ENCODE measurements at places on chromosomes 7 and 10.

DNA sequence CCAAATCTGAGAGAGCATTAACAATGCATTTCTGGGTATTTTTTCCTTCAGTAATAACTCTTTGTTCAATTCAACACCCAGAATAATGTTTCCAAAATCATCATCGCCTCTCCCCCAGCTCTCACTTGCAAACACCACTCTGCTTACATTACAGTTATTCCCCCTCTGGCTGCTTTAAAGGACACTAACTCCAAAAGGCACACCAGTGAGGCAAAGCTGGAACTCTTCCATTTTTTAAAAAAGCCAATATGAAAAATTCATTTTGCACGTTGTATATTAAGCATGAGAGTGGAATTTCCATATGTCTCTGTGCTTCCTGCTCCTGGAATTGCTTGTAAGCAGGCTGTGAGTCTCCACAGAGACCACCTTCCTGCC, 91.3 kb upstream of the C1QL3 start:
- no peak for DNase-seq

GRCh38 chr10:97531401-97531986, 32.8 kb downstream of the UBTD1 start:
- DNase-seq = no peak

DNA sequence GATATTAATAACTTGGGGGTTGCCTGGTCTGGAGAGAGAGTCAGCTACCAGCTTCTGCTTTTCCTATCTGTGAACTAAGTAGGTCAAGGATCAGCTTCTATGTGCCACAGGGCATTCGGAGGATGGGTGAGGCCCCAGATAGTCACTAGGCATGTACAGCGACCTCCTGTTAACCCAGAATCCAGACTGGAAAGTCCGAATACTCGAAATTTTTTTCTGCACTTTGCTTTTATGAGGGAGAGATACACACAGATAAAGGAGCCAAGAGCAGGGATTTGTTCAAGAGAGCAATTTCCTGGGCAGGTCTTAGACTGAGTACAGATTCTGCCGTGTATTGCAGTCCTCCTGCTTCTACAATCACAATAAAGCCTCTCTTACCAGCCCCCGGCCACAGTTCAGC, 54.2 kb downstream of the EMX2 start:
- DNase-seq = no peak

DNA sequence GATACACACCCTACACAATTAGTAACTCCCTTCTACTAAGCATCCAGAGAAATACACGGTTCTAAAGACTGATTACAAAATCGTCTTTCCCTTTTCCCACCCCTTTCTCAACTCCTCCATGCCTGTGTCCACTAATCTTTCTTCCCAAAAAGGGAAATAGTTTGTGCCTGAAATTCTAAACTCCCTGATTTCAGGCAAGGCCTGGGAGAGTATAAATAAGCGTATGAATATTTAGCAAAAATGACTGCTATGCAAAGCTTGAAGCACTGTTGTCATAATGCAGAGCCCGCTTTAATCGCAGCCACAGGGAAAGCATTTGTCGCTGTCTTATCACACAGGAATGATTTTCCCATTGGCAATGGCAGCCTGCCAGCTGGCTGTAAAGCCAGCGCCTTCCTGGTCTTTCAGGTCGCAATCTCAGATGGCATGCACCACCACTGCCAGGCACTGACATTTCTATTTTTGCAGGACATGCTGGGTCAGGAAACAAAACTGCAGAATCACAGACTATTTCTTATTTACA, 142.9 kb upstream of the PCGF5 start:
- no peak for DNase-seq

GRCh38 chr7:5557920-5558401, 134.3 kb upstream of the TNRC18 start:
- peak; percentile 28 for DNase-seq

DNA sequence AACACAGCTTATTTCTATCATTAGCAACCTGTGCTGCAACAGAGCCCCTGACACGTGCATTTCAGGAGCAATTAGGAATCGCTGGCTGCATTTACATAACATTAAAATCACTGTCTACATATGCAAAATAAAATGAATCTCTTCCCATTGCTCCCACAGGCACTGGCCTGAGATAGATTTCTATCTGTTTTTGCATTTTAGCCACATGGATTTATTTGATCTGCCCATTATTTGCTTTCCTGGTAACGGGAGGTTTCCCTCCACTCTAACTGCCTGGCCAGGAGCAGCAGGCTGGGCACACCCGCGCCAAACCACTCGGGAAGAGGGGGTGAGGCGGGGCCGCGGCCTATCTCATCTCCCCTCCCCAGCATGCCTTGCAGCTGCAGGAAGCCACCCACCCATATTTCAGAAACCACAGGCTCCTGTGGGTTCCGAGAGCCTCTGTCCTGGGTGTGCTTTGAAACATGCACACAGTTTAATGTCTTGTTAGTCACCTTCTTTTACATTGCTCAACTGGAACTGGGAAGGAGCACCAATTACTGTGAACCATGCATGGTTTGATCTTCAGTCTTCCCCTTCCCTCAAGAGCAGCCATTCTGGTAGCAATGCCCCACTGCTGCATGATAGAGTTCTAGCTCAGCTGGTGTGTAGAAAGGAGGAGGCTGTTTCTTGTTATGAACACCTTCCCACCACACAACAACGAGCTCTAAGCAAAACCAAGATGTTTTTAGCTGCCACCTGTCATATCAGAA, 37.7 kb upstream of the IKZF1 start:
- DNase-seq = peak; percentile 85

DNA sequence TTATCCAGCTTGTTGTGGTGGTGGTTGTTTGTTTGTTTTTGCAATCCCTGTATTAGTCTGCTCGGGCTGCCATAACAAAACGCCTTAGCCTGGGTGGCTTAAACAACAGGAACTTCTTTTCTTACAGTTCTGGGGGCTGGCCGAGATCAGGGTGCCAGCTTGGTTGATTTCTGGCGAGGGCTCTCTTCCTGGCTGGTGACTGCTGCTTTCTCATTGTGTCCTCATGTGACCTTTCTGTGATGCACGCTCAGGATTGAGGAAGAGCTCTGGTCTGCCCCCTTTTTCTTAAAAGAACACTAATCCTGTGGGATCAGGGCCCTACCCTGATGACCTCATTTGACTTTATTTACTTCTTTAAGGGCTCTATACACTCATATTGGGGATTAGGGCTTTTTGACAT, 107.1 kb upstream of the NRP1 start:
- DNase-seq = no peak

DNA sequence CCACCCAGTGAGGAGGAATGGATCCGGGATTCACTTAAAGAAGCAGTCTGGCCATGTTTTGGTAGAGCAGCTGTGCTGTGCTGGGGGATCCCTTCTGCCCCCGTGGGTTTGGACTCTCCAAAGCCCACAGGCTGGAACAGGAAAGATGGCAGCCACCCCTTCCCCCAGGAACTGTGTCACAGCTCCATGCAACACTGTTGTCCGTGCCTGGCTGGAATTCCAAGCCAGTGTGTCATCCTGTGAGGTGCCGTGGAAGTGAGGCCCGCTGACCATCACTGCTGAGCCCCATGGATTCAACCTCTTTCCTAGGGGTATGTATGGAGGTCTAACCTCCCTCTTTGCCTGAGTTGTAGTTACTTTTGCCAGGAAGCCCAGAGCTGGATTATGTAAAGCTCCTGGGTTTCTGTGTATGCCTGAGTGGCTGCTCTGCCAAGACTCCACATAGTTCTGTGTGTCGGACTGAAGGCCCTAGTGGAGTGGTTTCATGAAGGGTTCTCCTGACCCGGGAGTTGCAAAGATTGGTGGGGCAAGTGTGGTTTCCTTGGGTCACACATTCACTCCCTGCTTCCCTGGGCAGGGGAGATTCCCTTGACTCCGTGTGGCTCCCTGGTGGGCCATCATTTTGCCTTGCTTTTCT, 35.1 kb upstream of the PCGF5 start:
- DNase-seq = no peak

DNA sequence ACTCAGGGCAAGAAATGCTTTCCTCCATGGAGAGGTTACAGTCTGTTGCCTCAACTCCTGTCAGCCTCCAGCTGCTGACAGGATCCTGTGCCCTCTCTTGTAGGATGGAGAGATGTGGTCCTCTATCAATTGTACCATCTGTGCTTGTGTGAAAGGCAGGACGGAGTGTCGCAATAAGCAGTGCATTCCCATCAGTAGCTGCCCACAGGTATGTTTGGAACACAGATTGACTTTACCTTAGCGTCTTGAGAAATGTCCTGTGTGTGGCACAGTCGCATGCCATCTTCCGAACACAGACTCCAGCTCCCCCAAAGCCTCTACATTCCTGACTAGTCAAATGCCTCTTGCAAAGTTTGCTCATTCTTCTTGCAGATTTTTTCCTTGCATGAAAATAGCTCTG, 152.6 kb downstream of the BMPER start:
- DNase-seq = no peak

GRCh38 chr10:133309720-133310398, 1.1 kb downstream of the ZNF511 start:
- no peak for DNase-seq

DNA sequence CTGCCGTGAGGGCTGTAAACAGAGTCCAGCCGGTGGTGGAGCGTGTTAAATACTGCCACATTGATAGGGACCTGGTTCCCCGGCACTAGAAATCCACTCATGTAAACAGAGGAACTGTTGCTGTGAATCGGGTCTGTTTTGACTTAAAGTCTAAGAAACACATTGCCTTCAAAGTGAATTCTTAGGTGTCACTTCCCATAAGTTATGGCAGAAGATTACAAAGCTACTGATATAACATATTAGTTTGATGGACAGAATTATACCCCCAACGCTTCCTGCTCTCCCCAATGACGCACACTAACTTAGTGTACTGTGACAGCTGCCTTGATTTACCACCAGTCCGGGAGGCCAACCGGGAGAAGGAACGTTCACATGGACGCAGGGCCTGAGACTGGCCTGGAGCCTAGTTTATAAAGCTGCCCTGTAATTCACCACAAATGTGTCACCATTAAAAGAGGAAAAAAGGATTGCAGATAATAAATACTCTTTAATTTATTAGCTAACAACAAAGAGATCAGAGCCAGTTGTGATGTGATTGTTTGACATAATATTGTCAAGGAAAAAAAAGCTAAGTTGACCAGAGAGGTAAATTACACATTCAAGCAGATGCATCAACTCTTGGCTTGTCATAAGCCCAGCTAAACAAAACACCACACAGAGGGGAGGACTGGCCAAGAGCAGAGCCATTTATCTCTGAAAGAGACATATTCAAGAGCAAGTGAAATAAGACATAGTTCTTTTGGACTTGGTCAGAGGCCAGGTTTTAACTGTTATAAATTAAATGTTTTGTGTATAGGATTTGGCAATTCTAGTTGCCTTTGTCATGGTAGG, 820.6 kb downstream of the LRMDA start:
- no peak for DNase-seq

DNA sequence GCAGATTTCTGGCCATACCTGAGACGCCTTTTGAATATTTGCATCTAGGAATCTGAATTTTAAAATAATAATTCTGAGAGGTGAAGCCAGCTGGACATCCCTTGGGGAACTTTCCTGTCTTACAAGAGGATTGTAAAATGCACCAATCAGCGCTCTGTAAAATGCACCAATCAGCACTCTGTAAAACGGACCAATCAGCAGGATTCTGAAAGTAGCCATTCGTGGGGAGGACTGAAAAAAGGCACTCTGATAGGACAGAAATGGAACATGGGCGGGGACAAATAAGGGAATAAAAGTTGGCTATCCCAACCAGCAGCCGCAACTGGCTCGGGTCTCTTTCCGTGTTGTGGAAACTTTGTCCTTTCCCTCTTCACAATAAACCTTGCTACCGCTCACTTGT, 9.9 kb downstream of the PPIF start:
- no peak for DNase-seq

DNA sequence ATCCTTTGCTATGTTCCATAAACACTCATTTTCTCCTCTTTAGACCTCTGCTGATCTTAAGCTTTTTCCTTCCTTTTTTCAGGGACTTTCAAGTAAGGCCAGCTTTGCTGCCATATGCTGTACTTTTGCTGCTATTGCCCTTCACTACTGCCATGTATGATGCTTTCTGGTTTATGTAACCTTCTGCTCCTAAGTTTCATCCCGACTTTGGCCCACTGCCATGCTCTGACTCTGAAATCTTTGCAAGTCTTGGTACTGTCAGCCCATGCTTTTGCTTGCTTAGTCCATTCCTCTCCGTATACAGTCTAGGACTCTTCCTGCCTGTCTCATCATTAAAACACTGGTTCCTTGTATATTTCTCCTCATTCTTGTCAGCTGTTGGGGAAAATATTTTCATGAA, 152.4 kb downstream of the RNF133 start:
- no peak for DNase-seq

- DNase-seq = no peak
Observed at GRCh38 chr10:92203919-92204623, 86.8 kb downstream of the CPEB3 start.
